GF-D8 (cell line): ENCODE measurements at places on chromosomes 12 and 14.

DNA sequence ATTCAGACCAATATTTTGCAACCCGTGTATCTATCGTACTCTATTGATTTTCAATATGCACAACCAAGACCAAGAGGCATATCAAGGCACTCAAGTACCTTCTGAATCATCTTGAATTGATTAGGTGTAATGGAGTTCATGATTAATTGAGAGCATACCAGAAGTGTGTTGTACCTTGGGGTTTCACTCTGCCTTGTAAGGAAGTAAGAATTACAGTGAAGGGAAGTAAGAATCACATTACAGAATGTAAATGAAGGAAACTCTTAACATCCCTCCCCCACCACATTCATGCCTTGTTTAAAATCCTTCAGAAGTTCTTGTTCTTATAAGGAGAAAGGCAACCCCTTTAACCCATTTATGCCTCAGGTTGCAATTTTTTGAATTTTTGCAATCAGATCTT is 5.4 kb upstream of the MGAT4C start:
- no peak for DNase-seq

GRCh38 chr12:58938440-58938839 is 18.1 kb upstream of the LRIG3 start:
- DNase-seq, result no peak

GRCh38 chr12:14605401-14605989 is 37.8 kb upstream of the PLBD1 start:
- DNase-seq, result no peak

DNA sequence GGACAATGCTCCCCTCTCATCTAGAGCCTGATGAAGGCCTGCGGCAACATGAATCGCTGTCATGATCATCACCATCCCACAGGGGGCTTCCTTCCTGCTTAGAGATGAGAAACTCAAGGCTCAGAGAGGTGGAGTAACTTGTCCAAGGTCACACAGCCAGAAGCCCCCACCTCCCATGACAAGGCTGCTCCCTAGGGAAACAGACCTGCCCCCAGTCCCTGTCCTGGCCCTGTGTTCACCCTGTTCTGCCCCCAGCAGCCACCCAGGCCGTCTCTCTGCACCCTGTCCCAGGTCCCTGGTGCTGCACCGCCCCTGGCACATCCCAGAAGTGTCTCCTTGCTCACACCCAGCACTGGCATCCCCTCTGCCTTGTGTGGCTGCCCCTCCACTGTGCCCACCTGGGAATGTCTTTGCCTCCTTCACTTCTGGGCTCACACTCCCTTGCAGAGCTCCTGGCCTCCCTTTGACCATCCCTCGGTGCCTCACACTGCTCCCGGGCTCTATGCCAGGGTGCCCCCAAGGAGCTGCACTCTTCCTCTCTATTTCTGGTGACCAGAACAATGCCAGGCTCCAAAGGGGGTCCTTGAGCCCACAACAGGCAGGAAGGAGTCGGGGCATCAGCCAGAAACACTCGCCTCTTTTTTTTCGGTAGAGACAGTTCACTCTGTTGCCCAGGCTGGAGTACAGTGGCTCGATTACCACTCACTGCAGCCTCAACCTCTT is 70.5 kb downstream of the BCL11B start:
- no peak for DNase-seq

DNA sequence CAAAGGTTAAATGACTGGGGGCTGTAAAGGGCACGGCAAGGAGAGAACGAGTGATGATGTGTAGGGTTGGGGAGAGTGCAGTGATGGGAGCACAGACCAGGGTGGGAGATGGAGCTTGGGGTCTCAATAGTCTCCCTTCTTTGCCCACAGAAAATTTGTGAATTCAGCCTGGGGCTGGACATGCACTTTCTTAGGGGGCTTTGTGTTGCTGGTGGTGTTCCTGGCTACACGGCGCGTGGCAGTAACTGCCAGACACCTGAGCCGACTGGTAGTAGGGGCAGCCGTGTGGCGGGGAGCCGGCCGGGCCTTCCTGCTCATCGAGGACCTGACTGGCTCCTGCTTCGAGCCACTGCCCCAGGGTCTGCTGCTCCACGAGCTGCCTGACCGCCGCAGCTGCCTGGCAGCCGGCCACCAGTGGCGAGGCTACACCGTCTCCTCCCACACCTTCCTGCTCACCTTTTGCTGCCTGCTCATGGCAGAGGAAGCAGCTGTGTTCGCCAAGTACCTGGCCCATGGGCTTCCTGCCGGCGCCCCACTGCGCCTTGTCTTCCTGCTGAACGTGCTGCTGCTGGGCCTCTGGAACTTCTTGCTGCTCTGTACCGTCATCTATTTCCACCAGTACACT is 1.7 kb downstream of the FITM1 start:
- DNase-seq, result no peak
